ENCODE measurements at places on chromosomes 12 and 14.

DNA sequence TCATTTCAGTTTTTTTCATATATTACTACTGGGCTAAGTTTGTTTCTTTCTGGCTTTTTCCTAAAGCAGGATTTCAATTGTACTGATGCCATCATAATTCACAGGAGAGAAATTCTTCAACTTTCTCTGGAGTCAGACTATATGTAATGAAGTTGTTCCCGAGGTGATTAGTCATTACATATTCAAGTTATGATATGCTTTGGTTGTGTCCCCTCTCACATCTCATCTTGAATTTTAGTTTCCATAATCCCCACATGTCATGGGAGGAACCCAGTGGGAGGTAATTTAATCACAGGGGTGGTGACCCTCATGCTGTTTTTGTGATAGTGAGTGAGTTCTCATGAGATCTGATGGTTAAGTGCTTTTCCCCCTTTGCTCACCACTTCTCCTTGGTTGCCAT lies 227.5 kb upstream of the LRIG3 start:
- DNase-seq: no peak

- no peak for DNase-seq
These were observed 86.3 kb downstream of the LRP6 start for GRCh38 chr12:12180575-12180974.

GRCh38 chr14:73502017-73502619 lies 11.4 kb downstream of the RIOX1 start:
- DNase-seq: no peak

DNA sequence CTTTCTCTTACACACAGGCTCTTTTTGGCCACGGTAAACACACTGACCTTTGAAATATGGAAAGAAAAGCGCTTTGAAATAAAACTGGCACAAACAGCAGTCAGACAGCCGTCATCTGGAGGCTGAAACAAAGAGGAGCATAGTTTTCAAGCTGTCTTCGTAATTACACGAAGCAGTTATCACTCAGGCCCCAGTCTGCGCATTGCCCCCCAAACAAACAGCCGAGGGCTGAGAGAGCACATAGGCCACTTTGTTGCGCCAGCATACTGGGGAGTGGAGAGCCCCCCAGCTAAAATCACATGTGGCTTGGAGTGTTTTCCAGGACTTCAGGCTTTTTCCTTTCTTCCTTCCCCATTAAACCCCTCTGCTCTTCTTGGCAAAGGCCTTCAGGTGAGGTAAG lies 142.9 kb upstream of the BTG1 start:
- no peak for DNase-seq

Data from stimulated activated CD4-positive, alpha-beta T cell treated with anti-CD3 and anti-CD28 coated beads, Interleukin-4, amount 100 ng/mL, for 24 hours (primary cell).